ENCODE measurements at places on chromosomes 6 and 20.

- no peak for DNase-seq
Observed at GRCh38 chr6:51892750-51893149, 194.7 kb downstream of the PKHD1 start.

- no peak for DNase-seq
Observed at GRCh38 chr6:157644043-157644810, 178.8 kb upstream of the SNX9 start.

DNA sequence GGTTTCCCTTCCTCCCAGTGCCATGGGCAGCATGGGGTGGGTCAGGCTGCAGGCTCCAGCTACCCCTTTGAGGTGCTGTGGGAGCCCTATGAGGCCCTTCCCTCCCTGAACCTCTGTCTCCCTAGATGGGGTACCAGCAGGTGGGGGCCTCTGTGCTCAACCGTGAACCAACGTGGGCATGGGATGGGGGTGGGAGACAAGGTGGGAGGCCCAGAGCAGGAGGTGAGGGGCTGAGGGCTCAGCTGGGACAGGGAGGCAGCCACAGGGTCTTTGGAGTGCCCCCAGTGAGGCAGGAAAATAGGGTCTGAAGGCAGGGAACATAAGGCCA lies 33.3 kb downstream of the SUN5 start:
- no peak for DNase-seq

GRCh38 chr6:14502551-14502950 lies 385.0 kb downstream of the CD83 start:
- DNase-seq, result no peak

DNA sequence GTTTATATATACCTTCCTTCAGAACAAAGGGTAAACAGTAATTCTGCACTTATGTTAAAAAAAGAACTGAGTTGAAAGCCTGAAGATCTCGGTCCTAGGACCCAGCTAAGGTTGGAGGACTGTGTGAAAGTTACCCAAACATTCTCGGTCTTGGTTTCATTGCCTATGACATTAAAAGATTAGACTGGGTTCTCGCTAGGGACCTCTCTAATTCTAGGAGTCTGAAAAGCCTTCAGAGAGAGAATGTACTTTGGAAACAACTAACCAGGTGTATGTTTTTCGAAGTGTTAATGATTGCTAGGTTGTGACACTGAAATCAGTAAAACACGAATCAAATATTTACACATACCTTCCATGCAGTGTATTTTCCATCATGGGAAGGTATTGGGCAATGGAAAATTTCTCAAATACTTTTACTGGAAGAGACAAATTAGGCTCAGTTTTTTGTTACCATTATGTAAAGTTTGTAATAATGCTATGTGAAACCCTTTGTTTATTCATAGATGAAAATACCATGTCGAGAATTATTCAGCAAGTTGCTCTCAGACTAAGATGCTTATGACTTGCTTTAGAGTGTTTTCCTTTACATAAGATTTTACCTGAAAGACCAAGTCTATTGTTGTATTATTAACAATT lies 113.7 kb upstream of the LOC128125822 start:
- no peak for DNase-seq

GRCh38 chr6:147177286-147177685 lies 26.9 kb upstream of the STXBP5 start:
- no peak for DNase-seq

- no peak for DNase-seq
Observed at GRCh38 chr6:29602564-29603361, 17.8 kb downstream of the OR2H2 start.

DNA sequence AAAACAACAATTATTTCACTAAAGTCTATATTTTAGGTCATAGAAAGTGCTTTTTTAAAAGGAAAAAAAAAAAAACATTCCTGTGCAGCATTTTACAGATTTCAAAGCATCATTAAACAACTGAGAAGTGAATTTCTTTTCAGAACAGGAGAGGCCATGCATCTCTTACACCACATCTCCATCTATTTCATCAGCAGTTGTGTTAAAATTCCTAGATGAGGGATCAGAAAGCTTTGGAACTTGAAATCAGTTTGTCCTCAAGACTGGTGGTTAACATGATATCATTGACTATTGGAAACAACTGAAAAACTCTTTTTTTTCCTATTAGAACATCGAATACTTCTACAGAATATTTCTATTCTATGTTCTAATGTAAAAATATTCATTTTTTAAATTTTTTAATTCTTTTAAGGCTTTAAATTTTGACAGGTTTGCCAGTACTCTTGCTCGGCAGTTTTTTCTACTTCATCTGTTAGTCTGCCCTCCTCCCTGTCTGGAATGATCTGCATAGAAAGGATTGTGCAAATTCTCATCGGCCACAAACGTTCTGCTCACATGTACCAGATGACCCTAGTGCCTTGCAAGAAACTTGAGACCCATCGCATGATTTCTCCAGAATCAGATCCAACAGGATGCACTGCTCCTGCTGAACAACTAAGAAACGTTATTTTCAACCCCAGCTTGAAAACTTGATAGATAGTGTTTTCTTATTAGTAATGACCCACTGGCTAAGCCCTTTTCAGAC lies 411.0 kb upstream of the AGPAT4 start:
- no peak for DNase-seq

DNA sequence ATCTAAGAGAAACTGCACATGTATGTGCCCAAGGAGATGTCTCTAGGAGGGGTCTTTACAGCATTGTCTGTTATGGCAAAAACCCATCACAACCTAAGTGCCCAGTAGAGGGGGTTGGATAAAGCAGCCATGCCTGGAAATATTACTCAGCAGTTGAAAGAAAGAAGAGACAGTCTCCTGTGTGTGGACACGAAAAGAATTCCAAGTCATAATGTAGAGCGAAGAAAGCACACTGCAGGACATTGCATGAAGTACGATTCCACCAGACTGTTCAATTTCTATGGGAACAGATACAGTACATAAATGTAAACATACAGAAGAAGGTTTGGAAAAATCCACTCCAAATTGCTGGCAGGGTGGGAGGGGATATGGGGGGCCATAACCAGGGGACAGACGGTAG lies 7.3 kb upstream of the TGM2 start:
- no peak for DNase-seq

Measured in NCI-H187 (cell line).